ENCODE measurements at places on chromosomes 1 and 21.
A peak's percentile ranks its signal among the peaks of the same experiment; 100 is the strongest.

GRCh38 chr21:36803816-36804439 is 105.0 kb downstream of the SIM2 start:
- no peak for DNase-seq

- no peak for DNase-seq
Measured at GRCh38 chr1:162009501-162010174, 14.0 kb downstream of the OLFML2B start.

DNA sequence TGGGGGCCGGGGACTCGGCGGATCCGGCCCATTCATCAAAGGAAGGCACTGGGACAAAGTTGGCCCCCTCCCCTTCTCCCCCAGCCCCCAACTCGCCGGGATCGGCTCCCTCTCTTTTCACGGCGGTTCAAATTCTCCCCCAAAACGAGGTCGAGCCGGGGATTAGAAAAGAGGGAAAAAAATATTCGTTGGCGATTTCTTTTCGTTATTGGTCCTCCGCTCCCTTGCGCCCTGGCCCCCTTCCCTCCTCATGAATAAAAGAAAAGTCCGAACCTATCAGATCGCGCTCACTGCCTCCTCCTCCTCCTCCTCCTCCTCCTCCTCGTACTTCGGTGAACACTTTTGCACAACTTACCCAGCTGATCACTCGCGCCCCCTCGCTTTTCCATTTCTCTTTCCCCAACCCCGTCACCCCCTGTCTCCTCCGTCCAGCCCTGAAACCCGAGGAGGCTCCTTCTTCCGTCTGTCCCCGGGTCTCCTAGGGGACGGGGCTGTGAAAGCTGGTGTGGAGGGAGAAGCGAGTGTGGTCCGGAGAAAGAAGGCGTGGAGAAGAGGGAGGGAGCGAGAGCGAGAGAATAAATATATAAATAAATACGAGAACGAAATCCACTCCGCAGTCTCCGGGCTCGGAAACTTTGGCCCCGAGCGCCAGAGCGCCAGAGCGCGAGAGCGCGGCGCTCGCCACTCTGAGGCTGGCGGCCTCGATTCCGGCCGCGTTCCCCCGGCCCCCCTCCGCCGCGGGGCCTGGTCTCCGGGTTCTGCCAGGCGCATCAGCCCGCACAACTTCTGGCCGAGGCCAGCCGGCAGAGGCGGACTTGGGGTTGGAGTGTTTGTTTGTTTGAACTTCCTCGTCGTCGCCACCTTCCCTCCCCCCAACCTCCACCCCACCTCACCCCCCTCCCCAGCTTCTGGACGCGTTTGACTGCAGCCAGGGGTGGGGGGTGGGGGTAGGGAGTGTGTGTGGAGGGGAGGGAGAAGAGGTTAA is at the start of gene PAX7:
TSS of gene PAX7 (plus strand) at position 336 of the 985 bp plus-strand sequence. CDS start 758 bp downstream, outside the sequence.
- no peak for DNase-seq

GRCh38 chr1:172654535-172654934 is 4.4 kb upstream of the FASLG start:
- DNase-seq = no peak

DNA sequence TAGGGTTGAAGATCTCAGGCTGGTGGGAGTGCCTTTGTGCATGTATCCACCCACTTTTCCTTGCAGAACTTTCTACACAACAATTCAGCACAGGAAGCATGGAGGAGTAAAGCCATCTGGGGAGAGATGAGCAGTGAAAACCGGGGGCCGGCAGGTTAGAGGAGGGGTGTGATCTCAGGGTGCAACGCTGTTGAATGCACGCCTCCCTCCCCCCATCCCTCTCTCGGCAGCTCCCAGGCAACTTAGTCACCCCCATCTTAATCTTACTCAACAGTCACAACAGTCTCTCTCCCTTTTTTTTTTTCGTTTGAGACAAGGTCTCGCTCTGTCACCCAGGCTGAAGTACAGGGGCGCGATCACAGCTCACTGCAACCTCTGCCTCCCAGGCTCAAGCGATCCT is 16.6 kb upstream of the ABCG1 start:
- no peak for DNase-seq

- no peak for DNase-seq
Measured at GRCh38 chr1:111813440-111814304, 58.0 kb downstream of the DDX20 start.

GRCh38 chr1:226829105-226829504 is 41.3 kb upstream of the PSEN2 start:
- DNase-seq = no peak

- DNase-seq = no peak
Measured at GRCh38 chr1:17137441-17137840, 18.2 kb upstream of the PADI2 start.

GRCh38 chr1:217150366-217150765 is 427.1 kb upstream of the ESRRG start:
- no peak for DNase-seq

- no peak for DNase-seq
Measured at GRCh38 chr1:39981945-39982344, 27.0 kb downstream of the MFSD2A start.

GRCh38 chr1:161497961-161498360 is 7.3 kb upstream of the FCGR2A start:
- DNase-seq = no peak

DNA sequence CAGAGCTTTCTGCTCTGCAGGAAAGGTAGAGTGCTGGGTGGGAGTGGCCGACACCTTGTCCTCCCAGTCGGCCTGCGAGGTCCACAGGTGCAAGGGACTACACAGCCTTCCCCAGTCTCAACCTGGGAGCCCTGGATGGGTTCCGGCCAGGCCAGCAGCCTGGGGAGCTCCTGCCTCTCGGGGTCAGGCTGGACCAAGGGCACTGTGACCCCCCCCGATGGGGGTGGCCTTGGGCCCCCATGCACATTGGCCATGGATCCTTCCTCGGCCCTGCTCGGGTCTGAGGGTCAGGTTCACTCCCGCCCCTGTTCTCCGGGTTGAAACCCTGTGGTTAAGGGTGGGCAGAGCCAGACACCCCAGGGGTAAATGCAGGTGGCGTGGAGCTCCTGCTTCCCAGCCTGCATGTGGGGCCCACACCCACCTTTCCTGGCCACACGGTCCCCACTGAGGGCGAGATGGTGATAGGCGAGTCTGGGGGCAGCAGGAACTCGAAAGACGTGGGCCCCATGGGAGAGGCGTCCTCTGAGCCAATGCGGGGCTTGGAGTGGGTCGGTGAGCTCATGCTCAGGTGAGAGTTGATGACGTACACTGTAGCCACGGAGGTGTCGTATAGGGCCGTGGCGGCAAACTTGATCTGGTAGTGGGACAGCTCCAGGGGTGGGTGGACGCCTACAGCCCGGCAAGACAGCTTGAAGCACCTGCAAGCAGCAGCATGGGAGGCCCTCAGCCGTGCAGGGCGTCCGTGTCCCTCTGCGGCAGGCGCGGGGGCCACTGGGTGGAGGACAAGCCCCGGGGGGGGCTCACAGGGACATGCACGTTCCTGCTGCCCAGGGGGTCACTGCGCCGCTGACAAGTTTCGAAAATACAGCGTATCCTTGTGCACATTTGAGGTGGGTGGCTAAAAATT is 10.8 kb upstream of the TMEM52 start:
- no peak for DNase-seq

DNA sequence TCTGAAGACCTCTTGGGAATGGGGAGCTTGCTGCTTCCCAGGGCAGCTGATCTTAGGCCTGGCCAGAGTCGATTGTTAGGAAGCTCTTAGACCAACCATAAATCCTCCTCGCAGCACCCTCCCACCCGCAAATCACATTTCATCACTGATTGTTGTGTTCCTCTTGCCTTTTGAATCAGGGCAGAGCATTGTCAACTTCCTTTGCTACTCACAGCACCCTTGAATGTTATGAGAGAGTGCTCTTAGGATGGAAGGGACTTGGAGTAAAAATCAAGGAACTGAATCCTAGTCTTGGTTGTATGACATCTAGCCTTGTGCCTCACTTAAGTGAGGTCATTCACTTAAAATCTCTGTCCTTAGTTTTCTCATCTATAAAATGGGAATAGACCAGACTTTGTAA is 3.0 kb downstream of the VASH2 start:
- no peak for DNase-seq

GRCh38 chr1:160363951-160364735 is 2.7 kb upstream of the NHLH1 start:
- DNase-seq = no peak

GRCh38 chr1:179127163-179127895 is 45.5 kb downstream of the TOR3A start:
- DNase-seq = no peak

DNA sequence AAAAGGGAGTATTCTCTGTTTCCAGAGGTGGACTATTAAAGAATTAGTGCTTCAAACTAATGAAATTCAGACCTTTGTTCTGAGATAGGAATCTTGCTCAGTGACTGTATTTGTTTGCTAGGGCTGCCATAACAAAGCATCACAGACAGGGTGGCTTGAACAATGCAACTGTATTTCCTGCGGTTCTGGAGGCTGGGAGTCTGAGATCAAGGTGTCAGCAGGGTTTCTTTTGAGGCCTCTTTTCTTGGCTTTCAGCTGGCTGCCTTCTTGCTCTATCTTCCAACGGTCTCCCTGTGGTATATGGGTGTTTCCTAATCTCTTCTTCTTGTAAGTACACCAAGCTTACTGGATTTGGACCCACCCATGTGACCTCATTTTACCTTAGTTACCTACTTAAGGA is 264.6 kb upstream of the PROX1 start:
- no peak for DNase-seq

GRCh38 chr1:180633057-180634056 is 1.5 kb downstream of the XPR1 start:
- no peak for DNase-seq

- DNase-seq = peak; percentile 65
Measured at GRCh38 chr1:84781946-84782771, 91.9 kb upstream of the SSX2IP start.

DNA sequence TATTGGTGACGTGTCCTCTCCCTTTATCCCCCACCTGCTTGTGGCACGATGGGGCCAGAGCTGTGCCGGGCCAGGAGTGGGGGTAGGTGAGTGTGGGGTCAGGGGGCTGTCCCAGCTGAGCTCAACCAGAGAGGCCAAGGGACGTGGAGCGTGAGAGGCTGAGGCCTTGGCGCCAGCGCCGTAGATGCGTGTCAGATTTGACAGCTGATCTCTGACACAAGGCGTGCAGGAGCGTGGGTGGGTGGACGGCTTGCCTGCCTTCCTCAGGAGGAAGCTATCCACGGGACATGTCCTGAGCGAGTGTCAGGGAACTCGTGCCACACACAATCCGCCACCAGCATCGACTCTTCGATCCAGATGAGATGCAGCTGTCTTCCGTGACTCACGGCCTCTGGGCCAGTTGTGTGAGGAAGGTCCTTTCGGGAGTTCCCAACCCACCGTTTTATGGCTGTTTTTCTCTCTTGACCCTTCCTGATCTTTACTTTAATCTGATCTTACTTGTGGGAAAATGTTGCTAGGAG is 56.7 kb downstream of the SPSB1 start:
- no peak for DNase-seq

- no peak for DNase-seq
Measured at GRCh38 chr1:216332462-216332861, 90.8 kb downstream of the USH2A start.

- DNase-seq = no peak
Measured at GRCh38 chr1:228507961-228508652, 20.9 kb downstream of the RNF187 start.

DNA sequence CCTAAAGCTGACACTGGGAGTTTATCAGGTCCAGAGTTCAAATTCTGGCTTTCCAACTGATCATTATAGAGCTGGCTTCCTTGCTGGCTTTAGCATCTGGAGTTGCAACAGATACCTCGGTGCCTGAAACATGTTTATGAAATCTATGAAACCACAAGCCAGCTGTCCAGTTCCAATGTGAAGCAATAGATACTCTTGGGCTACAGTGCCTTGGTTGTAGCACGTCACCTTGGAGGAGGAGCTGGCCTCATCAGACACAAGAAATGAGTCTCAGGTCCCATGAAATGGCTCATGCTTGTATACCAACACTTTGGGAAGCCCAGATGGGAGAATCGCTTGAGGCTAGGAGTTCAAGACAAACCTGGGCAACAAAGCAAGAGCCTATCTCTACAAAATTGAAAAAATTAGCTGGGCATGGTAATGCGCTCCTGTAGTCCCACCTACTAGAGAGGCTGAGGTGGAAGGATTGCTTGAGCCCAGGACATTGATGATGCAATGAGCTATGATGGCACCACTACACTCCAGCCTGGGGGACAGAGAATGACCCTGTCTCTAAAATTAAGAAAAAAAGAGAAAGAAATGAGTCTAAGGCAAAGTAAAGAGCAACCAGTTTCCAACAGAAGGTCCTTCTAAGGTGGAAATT is 132.5 kb upstream of the ZNF648 start:
- DNase-seq = no peak

DNA sequence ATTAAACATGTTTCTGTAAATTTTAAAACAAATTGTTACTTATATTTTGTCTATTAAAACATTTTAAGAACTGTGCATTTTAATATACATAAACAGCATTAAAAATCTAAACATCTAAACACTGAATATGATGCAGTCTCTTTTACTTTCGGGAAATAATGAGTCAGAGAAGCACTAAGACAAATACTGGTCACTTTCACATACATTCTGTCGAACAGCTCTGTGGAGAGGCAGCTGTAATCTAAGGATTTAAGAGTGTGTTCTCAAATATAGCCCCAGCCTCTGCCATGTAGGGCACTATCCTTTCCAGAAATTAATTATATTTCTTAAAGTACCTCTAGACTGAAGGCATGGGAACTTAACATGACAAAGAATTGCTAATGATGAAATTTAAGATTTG is 89.6 kb upstream of the PTGFR start:
- DNase-seq = no peak

DNA sequence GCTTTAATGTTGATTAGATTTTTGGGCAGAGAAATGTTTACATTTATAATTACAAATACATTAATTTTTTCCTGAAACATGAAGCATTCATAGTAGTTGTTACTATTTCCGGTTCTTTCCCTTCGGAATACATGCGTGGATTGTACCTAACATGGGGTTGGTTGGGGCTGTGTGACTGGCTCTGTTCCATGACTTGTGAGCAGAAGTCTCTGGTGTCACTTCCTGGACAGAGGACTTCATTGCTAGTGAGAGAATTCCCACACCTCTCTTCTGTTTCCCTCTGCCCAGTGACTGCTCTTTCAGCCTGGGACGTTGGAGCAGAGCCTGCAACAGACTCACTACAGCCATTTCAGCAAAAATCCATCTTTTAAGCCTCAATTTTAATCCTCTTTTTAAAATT is 231.4 kb downstream of the GRIK1 start:
- no peak for DNase-seq

DNA sequence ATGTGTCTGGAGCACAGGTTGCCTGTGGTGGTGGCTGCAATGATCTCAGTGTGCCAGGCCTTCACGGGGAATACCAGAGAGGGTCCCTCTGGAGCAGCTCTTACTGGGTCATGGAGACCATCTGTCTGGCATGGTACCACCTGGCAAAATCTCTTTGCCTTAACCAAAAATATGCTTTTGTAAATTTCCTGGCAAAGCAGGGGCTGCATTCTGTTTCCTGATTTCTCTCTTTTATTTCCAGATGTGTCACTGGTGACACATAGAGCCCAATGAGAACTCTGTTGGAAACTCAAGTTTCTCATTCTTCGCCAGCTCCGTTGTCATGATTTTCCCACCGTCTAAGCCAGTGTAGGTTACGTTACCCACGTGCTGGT is 136.5 kb downstream of the FGGY start:
- no peak for DNase-seq

DNA sequence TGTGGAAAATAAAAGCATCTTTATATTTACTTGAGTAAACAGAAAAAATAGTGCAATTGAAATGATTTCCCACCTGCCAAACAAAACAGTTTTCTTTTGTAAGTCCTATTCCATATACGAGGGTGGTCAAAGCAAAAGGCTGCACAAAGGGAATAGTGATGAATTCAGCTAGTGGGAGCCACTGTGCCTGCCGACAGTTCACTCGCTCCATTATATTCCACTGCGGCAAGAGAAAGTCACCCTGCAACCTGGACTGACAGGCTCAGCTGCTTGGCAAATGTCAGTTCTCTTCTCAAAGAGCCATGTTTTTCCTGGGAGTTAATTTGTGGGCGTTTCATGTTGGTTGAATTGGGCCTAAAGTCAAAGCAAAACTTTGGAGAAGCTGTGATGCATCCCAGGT is 145.4 kb downstream of the LMO4 start:
- DNase-seq = no peak

Data from activated CD4-positive, alpha-beta T cell treated with anti-CD3 and anti-CD28 coated beads, Interleukin-2, amount 50 U/mL, for 24 hours (primary cell).